ENCODE measurements at places on chromosomes 12 and 14. TPM values are rescaled to one million over a fixed set of nuclear protein-coding genes. Genes with fewer than 3 reads are reported as not detected.

DNA sequence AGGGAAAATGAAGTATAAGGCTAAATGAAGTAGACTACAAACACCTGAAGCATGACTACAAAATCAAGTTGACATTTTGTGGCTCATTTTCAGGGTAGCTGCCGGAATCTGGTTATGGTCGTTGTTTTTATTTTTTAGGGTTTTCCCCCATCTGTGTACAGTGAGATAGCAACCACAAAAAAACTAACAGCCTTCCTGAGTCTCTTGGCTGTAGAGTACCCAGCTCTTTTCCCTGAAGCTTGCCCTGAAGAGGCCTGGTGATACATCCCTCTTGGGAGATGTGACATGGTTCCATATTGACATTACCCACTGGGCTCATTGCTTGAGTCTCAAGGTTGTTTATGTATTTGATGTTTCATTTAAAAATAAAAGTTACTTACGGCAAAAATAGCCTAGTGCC is 424.0 kb downstream of the ZFP36L1 start:
- no peak for DNase-seq

GRCh38 chr12:60947533-60947932 is 1312.7 kb upstream of the USP15 start:
- no peak for DNase-seq

DNA sequence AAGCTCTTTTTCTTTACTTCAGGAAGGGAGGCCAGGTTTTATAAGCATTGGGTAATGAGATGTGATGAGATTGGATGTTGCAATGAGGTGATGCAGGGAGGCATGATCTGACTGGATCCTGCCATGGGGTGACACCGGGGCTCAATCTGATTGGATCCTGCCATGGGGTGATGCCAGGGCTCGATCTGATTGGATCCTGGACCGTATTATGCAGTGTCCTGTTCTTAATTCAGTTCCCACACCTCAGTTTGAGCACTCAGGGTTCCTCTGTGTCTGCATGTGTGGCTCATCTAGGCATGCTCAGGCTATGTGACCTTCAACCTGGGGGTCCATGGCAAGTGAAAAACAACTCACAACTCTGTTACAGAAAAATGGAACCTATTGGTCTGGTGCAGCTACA is 166.4 kb downstream of the SLC15A4 start:
- DNase-seq: no peak

- DNase-seq: no peak
Measured at GRCh38 chr14:95217391-95217900, 60.1 kb upstream of the DICER1 start.

DNA sequence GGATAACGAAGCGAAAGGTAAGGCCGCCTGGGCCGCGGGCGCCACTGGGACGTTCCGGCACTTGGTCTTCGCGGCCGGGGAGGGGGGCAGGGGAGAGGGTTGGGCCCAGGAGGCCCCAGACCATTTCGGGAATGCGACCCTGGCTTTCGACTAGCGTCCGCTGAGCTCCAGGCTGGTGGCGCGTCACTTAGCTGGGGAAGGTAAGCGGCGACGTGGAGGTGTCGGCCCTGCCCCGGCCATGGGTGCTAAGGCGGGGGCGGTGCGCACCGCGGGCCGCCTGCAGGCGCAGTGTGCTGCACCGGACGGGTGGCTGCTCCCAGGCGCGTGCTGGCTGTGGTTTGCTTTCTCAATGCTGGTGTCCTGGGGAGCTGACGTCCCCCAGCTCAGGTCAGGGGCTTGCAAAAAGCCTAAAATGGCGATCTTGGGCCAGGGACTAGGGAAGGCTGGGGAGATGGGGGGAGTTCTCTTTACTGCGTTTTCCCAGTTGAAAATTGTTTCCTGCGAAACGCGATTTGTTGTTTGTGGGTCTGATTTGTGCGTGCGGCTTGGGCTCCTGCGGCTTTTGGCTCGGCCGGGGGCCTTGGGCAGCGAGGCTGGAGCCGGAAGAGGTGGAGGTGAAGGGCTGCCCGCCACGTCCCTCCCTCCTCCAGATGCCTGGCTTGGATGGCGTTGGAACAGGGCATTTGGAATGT is 1.2 kb downstream of the HOXC10 start:
- no peak for DNase-seq

- DNase-seq: peak; percentile 72
Measured at GRCh38 chr12:2615665-2616402, 178.9 kb upstream of the FKBP4 start.

DNA sequence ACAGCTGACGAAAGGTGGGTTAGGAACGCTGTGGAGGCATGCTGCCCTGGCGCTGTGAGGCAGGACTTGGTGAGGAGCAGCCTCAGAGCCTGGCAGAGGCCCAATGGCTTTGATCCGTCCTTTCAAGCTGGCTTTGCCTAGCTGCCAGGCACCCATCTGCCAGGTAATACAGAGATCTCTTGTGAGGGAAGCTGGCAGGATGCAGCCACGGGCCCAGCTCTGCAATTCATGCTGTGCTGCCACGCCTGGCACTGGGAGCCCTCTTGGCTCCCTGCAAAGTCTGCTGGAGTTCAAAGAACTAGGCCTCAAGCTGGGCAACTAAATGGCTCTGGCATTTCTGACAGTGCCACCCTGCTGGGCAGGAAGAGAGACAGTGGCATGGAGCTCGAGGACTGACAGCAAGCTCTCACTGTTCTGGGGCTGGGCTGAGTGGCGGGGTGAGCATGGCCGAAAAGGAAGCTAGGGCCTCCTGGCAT is 18.7 kb downstream of the IQSEC3 start:
- no peak for DNase-seq

- no peak for DNase-seq
Measured at GRCh38 chr14:68461086-68461485, 331.8 kb downstream of the ZFP36L1 start.

- DNase-seq: no peak
Measured at GRCh38 chr14:98958048-98958631, 313.9 kb downstream of the BCL11B start.

GRCh38 chr12:88307961-88308360 is 165.9 kb downstream of the TMTC3 start:
- DNase-seq: no peak

- DNase-seq: no peak
Measured at GRCh38 chr12:97645726-97646125, 183.1 kb downstream of the RMST start.

GRCh38 chr14:26597071-26597588 is 703 bp downstream of the NOVA1 start:
- peak; percentile 59 for DNase-seq

- no peak for DNase-seq
Measured at GRCh38 chr12:108853981-108854446, 3.4 kb downstream of the SSH1 start.

DNA sequence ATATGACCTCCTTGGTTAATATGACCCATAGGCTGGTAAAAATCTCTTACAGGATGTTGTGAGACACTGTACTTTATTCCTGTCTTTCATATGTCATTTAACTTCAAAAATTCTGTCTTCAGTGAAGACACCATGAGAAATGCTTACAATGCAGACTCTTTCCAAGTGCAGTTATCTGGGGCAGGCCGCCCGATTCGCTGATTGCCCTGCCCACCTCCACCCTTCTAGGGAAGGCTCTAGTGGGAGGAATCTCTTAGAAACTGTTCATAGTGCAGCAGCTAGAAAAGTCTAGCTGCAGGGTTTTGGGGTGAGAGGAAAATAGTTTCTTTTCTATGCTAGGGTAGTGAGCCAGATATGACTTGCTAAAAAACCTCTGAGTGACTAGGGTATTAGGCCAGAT is 15.0 kb upstream of the CIPC start:
- DNase-seq: no peak

DNA sequence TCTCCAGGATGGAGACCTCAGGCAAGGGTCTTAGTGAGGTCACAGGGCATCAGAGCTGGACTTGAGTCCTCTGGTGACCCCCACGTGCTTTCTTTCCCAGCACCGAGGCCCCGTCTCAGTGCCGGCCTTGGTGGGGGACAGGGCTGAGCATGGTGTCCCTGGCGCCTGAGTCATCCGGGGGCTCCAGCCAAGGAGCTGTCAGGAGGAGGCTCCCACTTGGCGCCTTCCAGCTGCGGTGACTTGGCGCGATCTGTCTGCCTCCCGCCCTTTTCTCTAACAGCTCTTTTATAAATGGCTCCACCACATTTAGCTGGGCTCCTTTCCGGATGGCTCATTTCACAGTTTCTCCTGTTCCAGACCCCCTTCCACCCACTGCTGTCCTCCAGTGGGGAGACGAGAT is 60.4 kb downstream of the PRMT8 start:
- DNase-seq: peak; percentile 93

GRCh38 chr12:23484238-23484637 is 465.2 kb downstream of the SOX5 start:
- DNase-seq: no peak

GRCh38 chr12:130476451-130477135 is 138.9 kb downstream of the PIWIL1 start:
- no peak for DNase-seq

GRCh38 chr12:56375598-56376434 is 13.2 kb upstream of the APOF start:
- DNase-seq: no peak

- DNase-seq: no peak
Measured at GRCh38 chr14:59150990-59151389, 37.5 kb upstream of the DAAM1 start.

DNA sequence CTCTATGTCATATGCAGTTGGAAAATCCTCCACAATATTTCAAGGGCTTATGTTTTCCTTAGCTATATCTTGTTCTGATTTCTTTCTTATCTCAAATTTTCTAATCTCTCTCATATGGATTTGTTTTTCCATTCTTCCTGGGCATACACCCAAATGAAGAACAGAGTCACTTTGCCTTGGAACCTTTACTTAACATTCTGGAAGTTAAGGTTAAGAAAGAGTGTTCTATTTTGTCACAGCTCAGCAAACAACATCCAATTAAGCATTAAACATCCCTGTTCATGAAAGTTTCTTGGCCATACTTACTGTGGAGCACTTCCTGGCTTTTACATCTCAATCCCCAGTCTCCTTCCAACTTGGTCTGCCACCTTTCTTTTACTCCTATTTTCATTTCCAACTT is 5.3 kb downstream of the NAV3 start:
- DNase-seq: no peak

GRCh38 chr14:50659327-50659974 is 8.7 kb downstream of the SAV1 start:
- DNase-seq: no peak

GRCh38 chr12:103249607-103250006 is 246.2 kb downstream of the C12orf42 start:
- DNase-seq: no peak

- DNase-seq: peak; percentile 48
Measured at GRCh38 chr14:100547633-100548294, 39.5 kb downstream of the BEGAIN start.

DNA sequence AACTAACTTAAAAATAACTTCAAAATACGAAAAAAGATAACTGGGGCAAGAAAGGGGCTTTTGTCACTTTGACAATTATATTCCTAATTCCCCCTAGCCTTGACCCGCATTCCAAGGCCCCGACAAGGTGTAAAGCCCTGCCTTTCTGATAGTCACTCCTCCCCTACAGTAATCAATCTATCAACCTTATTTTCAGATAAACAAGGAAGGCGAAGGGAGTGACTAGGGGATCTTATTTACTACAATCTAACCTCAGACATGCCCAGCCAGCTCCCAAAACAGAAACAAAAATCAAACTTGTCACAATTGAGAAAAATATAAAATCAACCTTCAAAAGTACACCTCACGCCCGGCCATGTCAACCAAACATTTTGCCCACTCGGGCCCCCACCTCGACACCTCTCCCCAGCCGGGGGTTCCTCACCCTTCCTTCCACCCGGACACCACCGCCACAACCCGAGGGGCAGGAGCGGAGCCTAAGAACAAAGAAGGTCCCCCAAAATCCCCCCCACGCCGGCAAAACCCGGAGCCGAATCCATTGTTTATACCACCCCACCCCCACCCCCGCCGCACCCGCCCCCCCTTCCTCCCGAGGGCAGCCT is 562 bp downstream of the ZFYVE1 start:
- DNase-seq: no peak

The COX6A1 gene
- total RNA-seq: 633 TPM

The PTPRB gene
- total RNA-seq: 12.2 TPM

The RHNO1 gene
- 17.0 TPM for total RNA-seq

The TAS2R42 gene
- not detected for total RNA-seq

The KLRG1 gene
- 0.87 TPM for total RNA-seq

The SERPINA10 gene
- total RNA-seq: not detected

The IL23A gene
- not detected for total RNA-seq

The IL22 gene
- total RNA-seq: not detected

The NKX2-1 gene
- total RNA-seq: not detected

The GDF3 gene
- not detected for total RNA-seq

The PGF gene
- total RNA-seq: 6.1 TPM

The ASCL1 gene
- 0.18 TPM for total RNA-seq

The AMN gene
- 0.71 TPM for total RNA-seq

The CCDC177 gene
- not detected for total RNA-seq

The FITM1 gene
- 0.57 TPM for total RNA-seq

Measured in ovary (tissue), 10 donors.